ENCODE measurements at places on chromosomes 6 and 20. TPM values are rescaled to one million over a fixed set of nuclear protein-coding genes. Genes with fewer than 3 reads are reported as not detected.

DNA sequence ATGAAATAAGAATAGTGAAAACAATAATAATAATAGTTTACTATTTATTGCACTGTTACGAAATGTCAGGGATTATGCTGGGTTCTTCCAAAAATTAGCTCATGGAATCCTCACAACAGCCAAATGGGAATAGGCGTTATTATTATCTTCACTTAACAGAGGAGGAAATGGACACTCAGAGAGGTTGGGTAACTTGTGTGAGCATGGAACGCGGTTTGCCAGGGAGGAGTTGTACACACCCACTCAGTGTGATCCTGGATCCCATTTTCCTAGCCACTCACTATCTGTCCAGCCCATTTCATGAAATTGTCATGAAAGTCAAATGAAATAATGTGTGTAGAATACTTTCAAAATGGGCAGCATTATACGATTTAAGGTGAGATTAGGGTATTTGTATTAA lies 4.6 kb downstream of the NELFCD start:
- DNase-seq, result no peak

GHRH gene
- polyA plus RNA-seq, result not detected

DNA sequence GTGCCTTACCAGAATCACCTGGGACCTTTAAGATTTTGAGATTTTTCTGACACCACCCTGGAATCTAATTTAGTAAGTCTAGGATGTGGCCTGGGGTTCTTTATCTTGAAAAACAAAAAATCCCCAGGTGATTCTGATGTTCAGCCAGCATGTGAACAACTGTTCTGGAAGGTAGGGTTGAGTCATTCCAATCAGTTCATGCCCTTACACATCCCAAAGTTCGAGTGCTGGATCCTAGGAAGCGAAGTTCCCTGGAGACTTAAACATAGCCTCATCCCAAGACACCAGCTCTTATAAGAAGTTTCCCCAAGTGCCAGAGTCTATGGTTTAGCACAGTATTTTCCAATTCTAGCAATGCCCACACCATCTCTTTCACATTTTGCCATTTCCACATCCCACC lies 6.3 kb upstream of the TSHZ2 start:
- DNase-seq, result no peak

DNA sequence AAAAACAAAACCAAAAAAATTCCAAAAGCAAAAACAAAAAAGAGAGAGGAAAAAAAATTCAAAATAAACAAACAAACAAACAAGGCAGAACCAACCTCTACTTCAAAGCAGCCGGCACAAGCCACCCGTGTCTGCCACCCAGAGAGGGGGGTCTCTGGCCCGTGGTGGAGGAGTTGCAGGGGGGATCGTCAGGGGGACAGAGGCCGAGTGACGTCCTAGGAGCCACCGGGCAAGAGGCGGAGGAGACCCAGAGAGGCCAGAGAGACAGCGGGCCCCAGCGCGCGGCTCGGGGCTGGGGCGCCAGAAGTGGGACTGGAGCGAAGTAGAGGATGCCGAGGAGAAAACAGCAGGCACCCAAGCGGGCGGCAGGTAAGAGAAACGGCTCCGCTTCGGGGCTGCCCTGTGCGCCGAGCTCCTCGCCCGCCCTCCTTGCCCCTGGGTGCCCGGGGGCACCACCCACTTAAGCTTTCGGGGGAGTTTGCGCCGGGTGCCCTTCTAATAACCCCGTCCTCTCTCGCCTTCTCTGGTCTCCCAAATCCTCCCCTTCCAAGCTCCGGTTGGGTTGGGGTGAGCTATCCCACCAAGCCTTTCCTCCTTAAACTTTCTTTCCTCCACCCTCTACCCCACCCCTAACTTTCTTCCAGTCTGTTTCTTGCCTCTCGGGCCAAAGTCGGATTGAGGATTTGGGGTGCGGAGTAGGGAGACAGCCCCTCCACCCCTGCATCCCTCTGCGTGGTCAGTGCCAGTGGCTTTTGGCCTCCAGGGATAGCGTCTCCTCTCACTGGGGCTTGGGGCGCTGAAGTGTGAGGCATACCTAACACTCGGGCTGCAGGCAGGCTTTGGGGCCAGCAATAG lies 1.0 kb downstream of the TSHZ2 start:
- peak; percentile 40 for DNase-seq

DNA sequence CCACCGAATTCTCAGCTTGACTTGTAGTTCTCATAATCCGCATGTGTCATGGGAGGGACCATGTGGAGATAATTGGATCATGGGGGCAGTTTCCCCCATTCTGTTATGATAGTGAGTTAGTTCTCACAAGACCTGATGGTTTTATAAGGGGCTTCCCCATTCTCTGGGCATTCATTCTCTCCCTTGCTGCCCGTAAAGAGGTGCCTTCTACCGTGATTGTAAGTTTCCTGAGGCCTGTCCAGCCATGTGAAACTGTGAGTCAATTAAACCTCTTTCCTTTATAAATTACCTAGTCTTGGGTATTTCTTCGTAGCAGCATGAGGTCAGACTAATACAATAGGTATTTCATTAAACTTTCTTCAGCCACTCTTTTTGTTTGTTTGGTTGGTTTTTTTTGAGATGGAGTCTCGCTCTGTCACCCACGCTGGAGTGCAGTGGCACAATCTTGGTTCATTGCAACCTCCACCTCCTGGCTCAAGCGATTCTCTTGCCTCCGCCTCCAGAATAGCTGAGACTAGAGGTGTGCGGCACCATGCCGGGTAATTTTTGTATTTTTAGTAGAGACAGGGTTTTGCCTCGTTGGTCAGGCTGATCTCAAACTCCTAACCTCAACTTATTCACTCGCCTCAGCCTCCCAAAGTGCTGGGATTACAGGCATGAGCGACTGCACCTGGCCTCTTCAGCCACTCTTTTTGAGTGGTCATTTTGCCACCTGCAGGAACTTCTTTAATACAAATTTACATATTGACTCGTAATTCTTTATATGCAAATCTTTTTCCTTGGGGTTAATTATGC lies 36.3 kb downstream of the GSTA2 start:
- no peak for DNase-seq

GRCh38 chr6:3919130-3919628 lies 70.0 kb downstream of the FAM50B start:
- peak; percentile 74 for DNase-seq

SNAP91 gene
- 0.88 TPM for polyA plus RNA-seq

DNA sequence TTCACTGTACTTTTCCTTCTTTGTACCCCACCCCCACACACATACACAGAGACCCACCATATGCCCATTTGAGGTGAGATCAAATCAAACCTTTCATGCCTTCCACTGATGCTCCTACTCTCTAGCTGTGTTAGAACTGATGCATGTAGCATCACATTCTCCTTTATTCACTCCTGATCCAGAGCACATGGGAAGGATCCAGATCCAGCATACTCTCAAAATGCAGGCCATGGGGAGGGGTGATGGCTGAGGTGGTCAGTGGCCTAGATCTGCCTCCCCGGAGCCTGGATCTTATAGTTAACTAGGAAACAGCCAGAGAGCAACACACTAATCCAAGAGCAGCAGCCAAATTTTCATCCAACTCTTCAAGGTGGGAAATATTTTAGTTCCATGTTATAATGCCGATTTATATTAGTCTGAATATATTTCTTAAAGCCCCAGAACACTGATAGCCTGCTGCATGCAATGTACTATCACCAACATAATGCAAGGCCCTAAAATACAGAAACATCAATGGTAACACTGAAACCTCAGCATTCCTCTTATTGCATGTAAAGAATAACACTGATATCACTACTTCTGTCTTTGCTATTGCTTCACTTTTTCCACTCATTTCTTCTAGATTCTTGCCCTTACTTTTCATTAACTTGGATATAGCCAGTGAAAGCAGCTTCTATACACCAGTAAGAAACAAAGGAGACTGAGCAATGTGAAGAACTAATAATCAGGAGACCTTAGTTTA lies 126.8 kb upstream of the BEND6 start:
- DNase-seq, result no peak

GID8 gene
- polyA plus RNA-seq, result 38.5 TPM

- no peak for DNase-seq
Observed at GRCh38 chr20:43511879-43512278, 4.4 kb downstream of the L3MBTL1 start.

BPIFB2 gene
- polyA plus RNA-seq, result not detected

OPRL1 gene
- polyA plus RNA-seq, result 1.2 TPM

LY6G6C gene
- 0.19 TPM for polyA plus RNA-seq

DBNDD2 gene
- polyA plus RNA-seq, result 26.3 TPM

- DNase-seq, result no peak
Observed at GRCh38 chr6:47153404-47153755, 111.2 kb upstream of the ADGRF1 start.

SPINT3 gene
- not detected for polyA plus RNA-seq

- no peak for DNase-seq
Observed at GRCh38 chr6:165178056-165178455, 131.3 kb downstream of the C6orf118 start.

PERP gene
- polyA plus RNA-seq, result 1.1 TPM

- no peak for DNase-seq
Observed at GRCh38 chr6:77619114-77619513, 33.7 kb upstream of the MEI4 start.

GRCh38 chr6:126026001-126026400 lies 39.7 kb downstream of the TRMT11 start:
- no peak for DNase-seq

MRPL18 gene
- polyA plus RNA-seq, result 74.4 TPM

- peak; percentile 82 for DNase-seq
Observed at GRCh38 chr6:158825951-158826306, 6.8 kb upstream of the EZR start.

TNF gene
- 0.20 TPM for polyA plus RNA-seq

GSTA2 gene
- not detected for polyA plus RNA-seq

DXO gene
- 16.1 TPM for polyA plus RNA-seq

- no peak for DNase-seq
Observed at GRCh38 chr6:39561536-39562266, 163.5 kb downstream of the KIF6 start.

- DNase-seq, result no peak
Observed at GRCh38 chr6:151958332-151958731, 150.8 kb downstream of the ESR1 start.

- DNase-seq, result no peak
Observed at GRCh38 chr6:146154197-146154596, 125.3 kb downstream of the GRM1 start.

WFDC2 gene
- polyA plus RNA-seq, result not detected

LHFPL5 gene
- not detected for polyA plus RNA-seq

- DNase-seq, result no peak
Observed at GRCh38 chr20:46695892-46696291, 6.6 kb upstream of the TP53RK start.

GRCh38 chr6:26232306-26232939 lies 132.6 kb upstream of the BTN3A2 start:
- no peak for DNase-seq

- DNase-seq, result no peak
Observed at GRCh38 chr6:118770112-118770788, 118.9 kb upstream of the CEP85L start.

DDO gene
- polyA plus RNA-seq, result 0.17 TPM

RAET1E gene
- polyA plus RNA-seq, result 0.90 TPM

TRIM38 gene
- 6.2 TPM for polyA plus RNA-seq

ENPP1 gene
- polyA plus RNA-seq, result 15.0 TPM

DNA sequence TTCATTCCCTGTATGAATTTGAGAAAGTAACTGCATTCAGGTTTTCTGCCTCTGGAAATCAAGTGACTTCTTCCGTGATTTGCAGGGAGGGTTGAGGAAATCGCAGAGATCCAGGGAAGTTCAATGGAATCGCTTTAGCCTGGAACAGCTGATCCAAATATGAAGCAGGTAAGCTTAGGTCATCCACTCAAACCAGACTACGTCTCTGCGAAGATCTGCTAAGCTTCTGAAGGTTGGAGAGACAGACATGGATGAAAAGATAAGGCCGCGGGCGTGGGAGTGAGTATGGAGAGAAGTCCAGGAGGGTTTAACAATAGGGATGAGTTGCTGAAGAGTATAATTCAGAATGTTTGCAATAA lies 34.2 kb upstream of the BTN3A2 start:
- no peak for DNase-seq

DNA sequence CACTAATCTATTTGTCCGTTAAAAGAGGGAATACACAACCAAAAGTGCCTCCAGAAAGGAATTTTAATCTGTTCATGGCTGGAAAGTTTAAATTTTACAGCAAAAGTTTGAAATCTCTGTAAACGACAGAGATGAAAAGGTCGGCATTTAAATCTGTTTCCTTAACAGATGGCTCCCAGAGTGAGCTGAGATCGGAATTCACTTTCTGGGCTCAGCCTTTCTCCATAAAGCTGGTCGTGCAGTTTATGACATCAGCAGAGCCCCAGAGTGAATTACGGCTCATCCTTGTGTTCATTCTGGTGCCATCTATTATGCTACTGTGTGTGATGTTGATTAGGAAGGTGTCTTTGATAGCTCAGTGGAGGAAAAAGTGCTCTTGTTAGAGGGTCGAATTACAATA lies 117.6 kb upstream of the ZFP64 start:
- DNase-seq, result no peak

DNA sequence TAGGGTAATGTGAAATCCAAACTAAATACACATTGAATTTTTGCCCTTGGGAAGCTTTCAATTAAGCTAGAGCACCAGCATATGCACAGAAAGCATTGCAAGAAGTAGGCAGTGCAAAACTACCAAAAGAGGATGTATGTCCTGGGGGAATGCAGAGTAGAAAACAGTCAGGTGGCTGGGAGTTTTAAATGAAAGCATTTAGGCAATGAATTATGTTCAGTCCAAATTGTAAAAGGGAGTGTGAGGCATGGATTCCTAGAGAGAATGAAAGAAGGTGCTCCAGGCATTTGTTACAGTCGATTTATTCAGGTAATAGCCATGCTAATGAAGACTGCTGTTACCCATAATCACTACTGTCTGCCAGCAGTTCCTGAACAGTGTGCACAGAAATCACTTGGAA lies 604.1 kb upstream of the POU3F2 start:
- DNase-seq, result no peak

- no peak for DNase-seq
Observed at GRCh38 chr6:53495506-53496499, 49.1 kb downstream of the GCLC start.

DNA sequence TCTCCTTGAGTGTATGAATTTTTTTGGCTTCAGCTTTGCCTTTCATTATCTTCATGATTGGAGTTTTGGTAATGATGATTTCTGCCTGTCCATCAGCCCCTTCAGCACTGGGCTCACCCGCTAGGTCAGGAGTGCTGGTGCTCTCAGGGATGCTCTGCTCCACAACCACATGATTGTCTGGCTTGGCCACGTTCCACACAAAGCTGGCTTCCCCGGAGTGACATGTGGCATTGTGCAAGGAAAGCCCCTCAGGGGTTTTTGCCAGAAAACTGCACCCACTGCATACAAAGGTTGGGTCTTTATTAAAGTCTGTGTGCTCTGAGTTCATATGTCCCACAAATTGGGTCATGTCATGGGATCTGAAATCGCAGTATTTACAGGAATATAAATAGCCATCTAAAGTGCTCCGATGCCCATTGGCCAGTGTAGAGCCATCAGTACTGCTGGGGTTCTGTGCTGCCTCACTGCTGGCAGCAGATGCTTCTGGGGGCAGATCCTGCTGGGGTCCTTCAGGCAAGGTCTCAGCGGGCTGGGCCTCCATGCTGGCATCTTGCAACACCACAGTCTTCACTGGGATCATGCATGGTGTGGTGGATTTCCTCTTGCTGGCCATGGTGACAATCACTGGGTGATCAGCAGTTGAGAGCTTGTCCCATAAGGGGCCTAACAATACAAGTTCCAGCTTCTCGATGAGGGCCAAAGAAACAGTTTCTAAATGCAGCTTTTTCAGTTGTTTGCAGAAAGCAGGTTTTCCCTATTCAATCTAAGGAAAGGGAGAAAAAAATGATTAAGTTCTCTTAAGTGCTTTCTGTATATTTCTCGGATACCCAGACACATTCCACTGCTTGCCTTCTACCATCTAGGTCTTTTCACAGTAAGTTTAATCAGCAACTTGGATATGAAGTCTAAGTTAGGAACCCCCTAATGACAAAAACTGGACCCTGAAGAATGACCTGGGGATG lies 67.2 kb downstream of the PLCG1 start:
- no peak for DNase-seq

GRCh38 chr6:168373389-168373788 lies 53.8 kb upstream of the DACT2 start:
- no peak for DNase-seq

All from muscle of back (tissue), 13 donors.